Heart left ventricle (tissue), 16 donors: ENCODE measurements at places on chromosomes 2 and 18. TPM values are rescaled to one million over a fixed set of nuclear protein-coding genes. Genes with fewer than 3 reads are reported as not detected.

DNA sequence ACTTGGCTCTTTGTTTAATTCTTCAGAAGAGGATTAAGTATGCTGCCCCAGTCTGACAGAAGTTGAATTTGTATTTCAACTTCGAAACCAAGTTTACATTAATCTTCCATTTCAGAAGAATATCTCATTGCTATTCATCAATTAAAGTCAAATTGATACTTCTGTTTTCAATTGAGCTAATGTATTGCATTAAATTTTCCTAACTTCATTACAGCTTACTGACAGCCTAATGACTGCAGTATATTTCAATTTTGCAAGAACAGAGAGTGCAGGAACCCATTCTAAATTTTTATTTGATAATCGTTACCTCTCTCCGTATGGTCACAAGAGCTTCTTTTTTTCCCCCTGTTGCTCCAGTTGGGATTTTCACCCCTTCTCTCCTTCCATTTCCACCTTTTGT is 218.0 kb downstream of the CALCRL start:
- no peak overlapping the region for H3K4me3 ChIP-seq
- H3K27ac ChIP-seq, result no peak overlapping the region
- H3K36me3 ChIP-seq, result no peaks in the 10 kb centered on the region
- no peak for DNase-seq
- H3K27me3 ChIP-seq, result no peaks in the 10 kb centered on the region

GRCh38 chr2:191578031-191578430 is 99.9 kb upstream of the NABP1 start:
- no peak overlapping the region for H3K4me3 ChIP-seq
- no peaks in the 10 kb centered on the region for H3K4me1 ChIP-seq
- no peaks in the 10 kb centered on the region for H3K36me3 ChIP-seq
- DNase-seq, result no peak
- H3K27me3 ChIP-seq, result no peaks in the 10 kb centered on the region

DNA sequence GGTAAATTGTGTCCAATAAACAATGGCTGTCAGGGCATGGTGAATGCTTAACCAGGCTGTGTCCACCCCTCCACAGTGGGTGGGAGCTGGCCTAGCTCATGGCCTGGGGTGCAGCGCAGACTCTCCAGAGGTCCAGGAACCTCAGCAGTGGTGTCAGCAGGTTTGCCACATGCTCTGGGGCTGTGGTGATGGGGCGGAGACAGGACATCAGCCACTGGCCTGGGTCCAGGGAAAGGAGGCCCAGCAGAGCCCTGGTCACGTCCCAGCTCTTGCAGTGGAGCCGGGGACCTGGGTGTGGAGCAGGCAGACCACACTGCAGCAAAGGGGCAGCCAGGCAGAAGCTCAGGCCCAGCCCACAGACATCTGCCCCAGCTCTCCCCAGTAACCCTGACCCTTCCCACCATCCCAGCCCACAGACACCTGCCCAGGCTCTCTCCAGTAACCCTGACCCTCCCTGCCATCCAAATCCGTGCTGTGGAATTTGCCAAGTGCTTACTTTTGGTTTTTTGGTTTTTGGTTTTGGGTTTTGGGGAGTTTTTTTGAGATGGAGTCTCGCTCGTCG is 13.8 kb upstream of the KIF1A start:
- H3K27me3 ChIP-seq, result peaks cover 23% of the 10 kb centered on the region
- H3K36me3 ChIP-seq, result no peaks in the 10 kb centered on the region

GRCh38 chr18:26091047-26091630 is 726 bp upstream of the SS18 start:
- no peaks in the 10 kb centered on the region for H3K27me3 ChIP-seq
- DNase-seq, result peak; percentile 81
- H3K4me3 ChIP-seq, result peak overlapping the region; percentile 89
- H3K36me3 ChIP-seq, result no peaks in the 10 kb centered on the region

OBSL1 gene
- 200 TPM for total RNA-seq

GRCh38 chr2:235021752-235022151 is 69.9 kb downstream of the SH3BP4 start:
- peaks cover 14% of the 10 kb centered on the region for H3K4me1 ChIP-seq
- no peak for DNase-seq
- no peaks in the 10 kb centered on the region for H3K36me3 ChIP-seq
- H3K4me3 ChIP-seq, result no peak overlapping the region

IGFBP5 gene
- 205 TPM for total RNA-seq

DNA sequence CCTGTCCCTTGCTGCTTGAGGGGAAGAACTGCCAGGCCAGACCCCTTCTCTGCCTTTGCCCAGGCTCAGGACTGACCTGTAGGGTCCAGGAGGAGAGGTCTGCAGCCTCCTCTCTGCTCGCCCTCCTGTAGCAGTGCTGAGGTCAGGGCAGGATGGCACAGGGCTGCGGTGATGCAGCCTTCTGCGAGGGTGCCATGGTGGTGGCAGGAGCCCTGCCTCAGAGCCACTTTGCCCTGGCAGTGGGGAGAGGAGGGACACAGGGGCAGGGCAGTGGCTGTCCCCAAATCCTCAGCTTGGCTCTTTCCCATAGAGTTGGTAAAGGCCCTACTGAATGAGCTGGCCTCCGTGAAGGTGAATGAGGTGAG is 884 bp downstream of the PROM2 start:
- peak; percentile 2 for DNase-seq
- H3K4me3 ChIP-seq, result no peak overlapping the region
- H3K27me3 ChIP-seq, result no peaks in the 10 kb centered on the region
- no peaks in the 10 kb centered on the region for H3K4me1 ChIP-seq

DNA sequence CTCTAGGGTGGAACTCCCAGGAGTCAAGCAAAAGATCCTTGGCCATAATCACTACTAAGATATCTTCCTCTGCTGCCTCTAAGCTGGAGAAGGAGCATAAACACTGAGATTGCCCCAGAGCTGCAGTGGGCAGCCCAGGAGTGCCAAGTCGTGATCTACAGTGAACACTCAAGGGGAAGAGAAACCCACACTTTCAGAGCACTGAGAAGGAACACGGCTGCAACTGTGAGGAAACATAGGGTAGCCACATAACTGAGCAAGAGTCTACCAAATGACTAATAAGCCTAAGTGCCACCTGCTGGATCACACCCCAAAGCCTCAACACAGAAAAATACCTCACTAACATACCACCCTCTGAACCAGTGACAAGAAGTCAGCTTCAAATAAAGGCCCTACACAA is 79.6 kb upstream of the RAB12 start:
- DNase-seq, result no peak
- no peaks in the 10 kb centered on the region for H3K27me3 ChIP-seq
- peaks cover 3% of the 10 kb centered on the region for H3K4me1 ChIP-seq
- H3K36me3 ChIP-seq, result no peaks in the 10 kb centered on the region

DNA sequence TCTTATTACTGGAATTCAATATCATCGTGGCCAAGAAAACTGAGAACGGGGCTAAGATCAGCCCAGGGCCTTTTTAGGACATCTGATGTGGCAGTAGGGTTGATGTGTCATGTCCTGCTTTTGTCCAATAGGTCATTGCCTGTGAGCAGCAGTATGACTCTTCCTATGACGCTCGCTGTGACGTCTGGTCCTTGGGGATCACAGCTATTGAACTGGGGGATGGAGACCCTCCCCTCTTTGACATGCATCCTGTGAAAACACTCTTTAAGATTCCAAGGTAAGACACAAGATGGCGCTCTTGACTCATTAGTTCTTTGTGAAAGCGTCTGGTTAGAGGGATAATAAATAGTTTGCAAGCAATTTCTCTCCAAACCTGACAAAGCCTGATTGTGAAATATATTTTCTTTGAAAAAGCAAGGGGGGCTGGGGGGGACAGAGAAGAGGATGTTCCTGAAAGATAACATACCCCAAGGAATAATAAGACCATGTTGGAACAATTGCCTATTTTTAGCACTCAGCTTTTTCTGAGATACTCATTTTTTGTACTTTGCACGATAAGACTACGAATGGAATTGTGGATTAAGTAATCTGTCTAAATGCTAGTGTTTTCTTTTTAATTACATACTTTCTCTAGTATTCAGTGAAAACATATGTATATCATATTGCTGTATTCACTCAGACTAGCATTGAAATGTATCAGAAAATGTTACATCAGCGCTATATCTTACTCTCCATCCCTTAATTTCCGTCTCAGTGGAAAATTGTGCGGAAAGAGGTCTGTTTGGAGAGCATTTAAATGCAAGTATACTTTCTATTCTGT is 58.1 kb downstream of the MYO3B start:
- H3K27me3 ChIP-seq, result no peaks in the 10 kb centered on the region
- DNase-seq, result no peak
- H3K4me3 ChIP-seq, result no peak overlapping the region
- H3K4me1 ChIP-seq, result no peaks in the 10 kb centered on the region
- no peaks in the 10 kb centered on the region for H3K36me3 ChIP-seq
- no peak overlapping the region for H3K27ac ChIP-seq

DNA sequence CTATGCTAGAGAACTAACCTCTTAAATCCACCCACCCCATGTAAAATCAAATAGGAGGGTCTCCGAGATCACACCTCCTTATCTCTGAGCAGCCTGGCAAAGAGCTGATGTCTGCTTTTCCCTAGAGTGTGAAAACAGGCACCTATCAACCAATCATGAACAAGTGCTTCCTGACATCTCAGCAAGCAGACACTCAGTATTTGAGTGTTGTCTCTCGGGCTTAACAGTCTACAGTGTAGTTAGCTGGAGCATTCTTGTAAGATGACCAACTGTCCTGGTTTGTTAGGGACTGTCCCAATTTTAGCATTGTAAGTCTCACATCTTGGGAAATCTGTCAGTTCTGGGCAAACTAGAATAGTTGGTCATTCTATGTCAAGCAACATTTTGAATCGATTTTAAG is 26.4 kb downstream of the MARCHF4 start:
- DNase-seq, result no peak
- no peak overlapping the region for H3K4me3 ChIP-seq
- H3K36me3 ChIP-seq, result no peaks in the 10 kb centered on the region
- no peaks in the 10 kb centered on the region for H3K27me3 ChIP-seq
- peaks cover under 1% of the 10 kb centered on the region for H3K4me1 ChIP-seq

DNA sequence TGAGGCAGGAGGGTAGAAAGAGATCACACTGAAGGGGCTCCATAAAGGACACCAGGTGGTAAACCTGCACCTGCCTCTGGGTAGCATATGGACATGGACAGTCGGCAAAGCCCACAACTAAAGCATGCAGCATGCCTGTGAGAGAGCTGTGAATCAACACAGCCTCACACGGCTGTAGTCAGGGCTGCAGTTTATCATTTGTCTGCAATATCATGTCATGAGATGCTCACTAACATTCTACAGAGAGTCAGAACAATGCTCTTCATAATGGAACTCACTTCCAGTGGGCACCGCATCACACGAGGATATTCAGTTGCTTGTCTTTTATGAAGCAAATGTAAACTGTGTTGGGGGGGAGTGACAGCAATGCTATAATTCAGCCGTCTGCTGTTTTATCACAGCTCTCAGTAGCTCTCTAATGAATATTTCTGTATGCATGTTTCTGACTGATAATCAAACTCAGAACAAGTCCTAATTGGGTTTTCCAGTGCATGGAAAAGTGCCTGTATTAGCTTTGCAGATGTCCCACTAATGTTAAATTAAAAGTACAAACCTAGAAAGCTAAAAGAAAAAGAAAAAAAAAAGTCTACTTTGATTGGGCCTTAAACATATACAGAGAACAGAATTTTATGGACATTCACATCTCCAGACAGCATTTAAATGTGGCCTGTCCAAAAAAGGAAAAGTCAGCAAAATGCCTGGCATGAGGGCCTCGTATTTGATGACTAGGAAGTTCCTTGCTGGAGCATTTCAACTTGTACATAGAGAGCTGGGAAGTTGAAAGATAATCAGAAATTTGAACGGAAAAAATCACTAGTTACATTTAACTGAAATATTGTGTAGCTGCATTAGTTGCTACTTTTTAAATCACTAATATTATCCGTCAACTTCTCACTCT is 406.1 kb upstream of the SOX11 start:
- peaks cover 5% of the 10 kb centered on the region for H3K27me3 ChIP-seq
- H3K27ac ChIP-seq, result no peak overlapping the region
- H3K4me3 ChIP-seq, result no peak overlapping the region
- H3K4me1 ChIP-seq, result no peaks in the 10 kb centered on the region

PAIP2B gene
- total RNA-seq, result 70.5 TPM

EVA1A gene
- total RNA-seq, result 5.0 TPM

DNA sequence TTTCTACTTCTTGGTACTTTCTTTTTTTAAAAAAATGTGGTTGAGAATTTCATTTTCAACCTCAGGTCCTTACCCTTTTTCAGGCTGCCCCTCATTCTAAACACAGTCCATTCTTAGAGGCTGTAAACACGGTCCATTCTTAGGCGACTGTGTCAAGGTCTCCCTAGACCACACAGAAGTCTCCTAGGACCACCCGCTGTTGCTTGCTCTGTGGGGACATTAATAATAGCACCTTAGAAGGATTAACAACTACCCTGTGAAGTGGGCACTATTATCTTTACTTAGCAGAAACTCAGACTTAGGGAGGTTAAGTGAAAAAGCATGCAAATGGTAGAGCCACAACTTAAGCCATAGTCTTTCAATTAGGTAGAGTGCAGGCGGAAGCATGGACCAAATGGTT is 91.7 kb downstream of the RBMS1 start:
- H3K4me3 ChIP-seq, result no peak overlapping the region
- H3K36me3 ChIP-seq, result no peaks in the 10 kb centered on the region
- DNase-seq, result no peak
- H3K27ac ChIP-seq, result no peak overlapping the region

GRCh38 chr2:161352719-161353118 is 44.5 kb downstream of the PSMD14 start:
- H3K36me3 ChIP-seq, result no peaks in the 10 kb centered on the region
- no peak overlapping the region for H3K4me3 ChIP-seq
- H3K4me1 ChIP-seq, result no peaks in the 10 kb centered on the region
- no peak overlapping the region for H3K27ac ChIP-seq
- no peaks in the 10 kb centered on the region for H3K27me3 ChIP-seq
- no peak for DNase-seq

DNA sequence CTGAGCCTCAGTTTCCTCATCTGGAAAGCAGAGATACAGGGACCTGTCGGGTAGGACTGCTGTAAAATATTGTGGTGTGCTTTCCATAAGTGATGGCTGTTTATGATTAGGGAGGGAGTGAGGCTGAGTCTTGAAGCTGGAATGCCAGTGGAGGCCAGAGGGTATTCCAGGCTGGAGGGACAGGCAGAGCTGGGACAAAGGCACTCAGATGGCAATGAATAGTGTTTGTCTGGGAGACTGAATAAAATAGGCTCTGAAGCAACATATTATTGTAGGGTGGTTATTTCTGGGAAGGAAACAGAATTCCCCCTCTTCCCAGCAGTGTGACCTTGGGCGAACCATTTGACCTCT is 120.7 kb downstream of the INHBB start:
- no peaks in the 10 kb centered on the region for H3K27me3 ChIP-seq
- no peak for DNase-seq
- H3K27ac ChIP-seq, result no peak overlapping the region
- no peak overlapping the region for H3K4me3 ChIP-seq

- no peak for DNase-seq
- H3K36me3 ChIP-seq, result no peaks in the 10 kb centered on the region
- H3K27ac ChIP-seq, result peak within 1 kb of the TSS; percentile 73
- peaks cover 3% of the 10 kb centered on the region for H3K4me1 ChIP-seq
Measured at GRCh38 chr2:6877402-6878304, at the start of gene RSAD2. TSS of gene RSAD2 (plus strand) at chr2:6877777. CDS start at chr2:6877801, 24 bp downstream.
